ENCODE measurements at places on chromosomes 1 and 21.

DNA sequence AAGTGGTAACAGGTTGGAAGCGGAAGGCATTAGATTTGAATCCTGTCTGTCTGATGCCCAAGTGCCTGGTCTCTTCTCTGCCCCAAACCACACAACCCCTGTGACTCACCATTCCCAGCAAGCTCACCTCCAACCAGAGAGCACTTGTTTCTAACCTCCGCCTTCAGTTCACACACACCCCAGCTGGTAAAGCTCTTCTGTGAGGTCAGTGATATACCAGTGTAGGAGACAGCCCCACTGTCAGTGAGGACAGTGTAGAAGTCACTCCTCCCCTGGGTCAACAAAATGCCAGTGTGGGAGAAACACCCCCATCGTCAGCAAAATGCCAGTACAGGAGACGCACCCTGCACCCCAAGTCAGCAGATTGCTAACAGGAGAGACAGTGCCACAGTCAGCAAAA, 2.6 kb downstream of the RIMS3 start:
- peak; percentile 27 for DNase-seq

DNA sequence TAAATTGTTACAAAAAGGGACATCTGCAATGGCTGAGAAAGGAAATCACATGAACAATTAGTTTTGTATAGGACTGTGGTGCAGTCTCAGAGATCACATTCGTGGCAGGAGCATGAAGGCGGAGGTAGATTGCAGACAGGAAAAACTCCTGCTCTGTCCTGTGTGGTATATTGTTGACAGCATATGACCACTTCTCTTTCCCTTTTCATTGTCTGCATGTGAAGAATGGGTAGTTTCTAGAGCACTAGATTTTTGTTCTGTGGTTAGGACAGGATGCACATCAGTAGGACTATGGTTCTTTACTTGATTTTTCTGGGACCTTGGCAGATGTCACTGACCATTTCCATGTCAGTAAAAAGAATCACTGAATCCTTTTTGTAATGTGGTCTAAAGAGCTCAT, 625.9 kb upstream of the PKN2 start:
- no peak for DNase-seq

DNA sequence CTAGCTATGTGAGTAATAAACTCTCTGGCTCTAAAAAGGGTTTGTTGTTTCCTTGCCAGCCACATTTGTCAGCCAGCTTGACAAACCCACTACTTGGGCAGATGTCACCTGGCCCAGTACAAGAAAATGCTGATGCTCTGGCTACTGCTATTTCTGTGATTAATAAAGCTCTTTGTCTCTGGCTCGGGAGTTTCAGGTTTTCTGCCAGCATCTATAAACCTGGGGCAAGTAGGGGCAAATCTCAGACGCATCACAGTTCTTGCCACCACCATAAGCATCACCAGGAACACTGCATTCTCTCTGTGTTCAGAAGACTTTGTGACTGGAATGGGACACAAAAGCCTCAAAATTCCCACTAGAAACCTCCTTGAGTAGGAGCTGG, 2.5 kb downstream of the ITLN2 start:
- no peak for DNase-seq

GRCh38 chr1:28926629-28927265, 12.4 kb downstream of the EPB41 start:
- DNase-seq = no peak

DNA sequence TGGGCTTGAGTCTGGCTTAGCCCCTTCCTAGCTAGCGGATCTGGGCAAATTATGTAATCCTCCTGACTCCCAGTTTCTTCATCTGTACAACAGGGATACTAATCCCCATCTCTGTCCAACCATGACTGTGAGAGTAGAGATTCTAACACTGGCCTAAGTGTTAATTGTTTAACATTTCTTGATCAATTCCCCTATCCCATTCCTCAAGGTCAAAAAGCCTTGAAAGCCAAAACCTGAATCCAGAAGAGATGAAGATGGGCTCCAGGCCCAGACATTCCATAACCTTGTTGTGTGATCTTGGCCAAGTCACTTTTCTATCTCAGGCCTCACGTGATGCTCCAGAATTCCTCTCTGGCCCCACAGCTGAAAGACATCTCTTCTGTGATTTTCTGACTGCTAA, 18.8 kb upstream of the PHLDA3 start:
- no peak for DNase-seq

DNA sequence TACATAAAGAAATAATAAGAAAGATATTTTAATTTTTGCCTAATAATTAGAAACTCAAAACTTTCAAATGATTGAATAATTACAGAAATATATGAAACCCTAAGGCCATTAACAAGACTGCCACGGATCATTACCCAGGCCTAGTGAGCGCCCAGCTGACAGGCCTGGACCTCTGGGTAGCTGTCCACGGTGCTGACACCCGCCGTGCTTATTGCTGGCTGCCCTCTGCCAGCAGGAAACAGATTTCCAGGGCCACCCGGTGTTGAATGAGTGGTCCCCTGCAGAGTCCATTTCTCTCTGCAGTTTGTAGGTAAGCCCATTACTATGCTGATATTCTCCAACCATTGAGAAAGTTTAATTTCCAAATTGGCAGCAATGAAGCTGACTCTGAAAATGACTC, 254.4 kb upstream of the GJB5 start:
- DNase-seq = peak; percentile 12

GRCh38 chr1:244150665-244151064, 99.6 kb downstream of the ZBTB18 start:
- no peak for DNase-seq

DNA sequence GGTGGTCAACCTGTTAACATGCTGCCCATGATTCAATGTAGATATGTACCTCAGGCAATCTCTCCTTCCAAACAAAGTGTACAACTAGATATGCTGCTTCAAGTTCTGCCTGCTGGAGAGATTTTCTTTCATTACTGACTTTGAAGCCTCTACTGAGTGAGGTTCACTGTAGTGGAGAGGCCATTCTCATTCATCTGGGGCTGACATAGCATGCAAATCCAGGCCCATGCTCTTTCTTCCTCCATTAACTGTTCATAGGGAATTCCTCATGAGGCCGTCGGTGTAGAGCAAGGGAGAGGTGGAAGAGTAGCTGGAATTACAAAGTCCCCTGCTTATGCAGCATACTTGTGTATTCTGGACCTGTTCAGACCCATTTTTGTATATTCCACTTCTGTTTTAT, 38.6 kb downstream of the VANGL2 start:
- DNase-seq = no peak

DNA sequence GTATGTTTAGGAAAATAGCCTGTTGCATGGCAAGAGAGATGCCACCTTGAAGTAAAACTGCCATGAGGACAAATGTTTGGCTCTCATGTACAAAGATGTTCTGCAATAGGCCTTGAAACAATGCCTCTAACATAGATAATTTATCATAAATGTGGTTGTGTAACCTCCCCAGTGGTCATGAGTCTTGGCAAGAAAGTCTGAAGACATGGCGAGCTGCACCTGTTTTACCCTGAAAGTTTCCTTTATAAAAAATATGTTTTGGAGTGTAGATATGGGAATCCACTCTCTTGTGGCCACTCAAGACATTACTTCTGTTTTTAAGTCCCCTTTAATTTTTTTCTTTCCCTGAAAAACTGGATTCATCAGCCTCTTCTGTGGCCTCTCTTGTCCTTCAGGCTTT, 2217.1 kb downstream of the NCAM2 start:
- no peak for DNase-seq

DNA sequence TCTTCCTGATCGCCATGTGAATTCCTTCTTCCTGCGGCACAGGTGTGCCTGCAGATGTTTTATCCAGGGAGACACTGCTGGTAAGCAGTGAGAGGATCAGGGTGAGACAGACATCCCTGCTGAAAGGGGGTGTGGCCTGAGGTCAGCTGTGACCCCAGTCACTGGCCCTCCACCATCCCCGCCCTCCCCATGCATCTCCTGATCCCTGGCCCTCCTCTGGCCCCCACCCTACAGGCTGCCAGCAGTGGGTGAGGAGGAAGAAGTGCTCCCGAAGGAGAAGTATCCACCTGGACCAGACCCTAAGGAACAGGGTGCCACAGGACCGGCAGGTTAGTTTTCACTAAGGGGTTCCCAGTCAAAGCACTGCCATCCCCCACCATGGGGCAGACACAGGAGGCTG, 85.3 kb downstream of the GLIS1 start:
- no peak for DNase-seq

DNA sequence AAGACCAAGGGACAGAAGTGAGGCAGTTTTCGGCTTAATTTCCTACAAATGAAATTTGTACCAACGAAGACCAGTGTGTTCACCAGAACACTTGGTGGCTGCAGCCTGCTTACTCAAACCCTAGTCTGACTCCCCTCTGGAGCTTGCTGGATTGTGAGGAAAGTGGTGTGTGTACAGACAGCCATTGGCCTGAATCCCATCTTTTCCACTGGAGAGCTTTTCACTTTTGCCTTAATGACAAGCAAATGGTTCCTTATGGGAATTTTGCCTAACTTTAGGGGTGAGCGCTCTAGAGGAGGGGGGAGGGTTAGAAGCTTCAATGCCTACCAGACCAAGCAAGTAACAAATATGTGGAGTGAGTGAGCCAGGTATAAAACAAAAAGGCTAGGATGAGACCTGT, 17.3 kb downstream of the METTL13 start:
- DNase-seq = no peak

DNA sequence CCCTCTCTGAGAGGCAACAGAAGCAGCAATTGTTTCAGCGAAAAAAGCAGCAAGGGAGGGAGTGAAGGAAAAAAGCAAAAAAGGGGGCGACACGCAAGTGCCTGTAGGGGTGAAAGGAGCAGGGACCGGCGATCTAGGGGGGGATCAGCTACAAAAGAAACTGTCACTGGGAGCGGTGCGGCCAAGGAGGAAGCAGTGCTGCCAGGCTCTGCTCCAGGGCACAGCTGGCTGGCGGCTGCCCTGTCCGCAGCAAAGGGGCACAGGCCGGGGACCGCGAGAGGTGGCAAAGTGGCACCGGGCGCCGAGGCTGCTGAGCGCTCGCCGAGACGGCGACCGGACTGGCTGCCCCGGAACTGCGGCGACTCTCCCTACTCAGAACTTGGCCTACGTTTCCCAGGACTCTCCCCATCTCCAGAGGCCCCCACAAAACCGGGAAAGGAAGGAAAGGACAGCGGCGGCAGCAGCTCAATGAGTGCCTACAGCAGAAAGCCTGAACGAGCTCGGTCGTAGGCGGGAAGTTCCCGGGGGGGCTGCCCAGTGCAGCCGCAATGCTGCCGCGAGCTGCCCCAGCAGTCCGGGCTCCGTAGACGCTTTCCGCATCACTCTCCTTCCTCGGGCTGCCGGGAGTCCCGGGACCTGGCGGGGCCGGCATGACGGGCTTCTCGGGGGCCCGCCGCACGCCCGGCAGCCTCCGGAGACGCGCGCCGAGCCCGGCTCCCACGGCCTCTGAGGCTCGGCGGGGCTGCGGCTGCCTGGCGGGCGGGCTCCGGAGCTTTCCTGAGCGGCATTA, 1.0 kb upstream of the CDKN2C start:
- no peak for DNase-seq
